Mesothelial cell of epicardium (in vitro differentiated cells): ENCODE measurements at places on chromosomes 3 and 15.

- DNase-seq, result no peak
These were observed 1.8 kb downstream of the ARL8B start for GRCh38 chr3:5123937-5124336.

DNA sequence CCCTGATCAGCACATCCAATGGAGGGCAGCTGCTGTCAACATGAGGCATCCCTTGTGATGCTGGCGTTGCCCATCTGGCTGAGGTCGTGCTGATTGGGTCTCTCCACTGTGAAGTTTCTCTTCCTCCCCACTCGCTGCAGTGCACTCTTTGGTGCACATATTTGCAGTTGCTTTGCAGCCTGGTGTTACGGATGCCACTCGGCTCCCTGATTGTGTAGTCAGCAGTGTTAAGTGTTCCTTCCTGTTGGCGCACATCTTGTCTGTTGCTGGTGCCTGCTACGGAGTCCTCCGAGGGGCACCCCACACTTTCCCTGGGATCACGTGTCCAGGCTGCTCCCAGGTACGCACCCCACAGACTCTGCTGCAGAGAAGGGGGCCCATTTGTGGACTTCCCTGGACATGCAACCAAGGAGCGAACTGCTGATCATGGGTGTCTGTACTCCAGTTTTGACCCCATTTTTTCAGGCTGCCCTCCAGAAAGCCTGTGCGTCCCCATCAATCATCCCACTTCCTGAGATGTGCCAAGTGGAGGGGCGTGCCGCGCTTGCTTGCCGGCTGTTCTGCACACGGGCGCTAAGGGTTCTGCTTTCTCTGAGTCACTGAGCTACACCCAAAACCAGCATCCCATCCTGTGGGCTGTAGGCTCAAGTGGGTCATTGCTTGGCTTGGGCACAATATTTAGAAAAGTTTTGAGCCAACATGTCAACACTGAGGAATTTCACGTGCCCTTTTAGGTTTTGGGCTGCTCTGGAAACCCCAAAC, 98.6 kb downstream of the FBLN2 start:
- no peak for DNase-seq

DNA sequence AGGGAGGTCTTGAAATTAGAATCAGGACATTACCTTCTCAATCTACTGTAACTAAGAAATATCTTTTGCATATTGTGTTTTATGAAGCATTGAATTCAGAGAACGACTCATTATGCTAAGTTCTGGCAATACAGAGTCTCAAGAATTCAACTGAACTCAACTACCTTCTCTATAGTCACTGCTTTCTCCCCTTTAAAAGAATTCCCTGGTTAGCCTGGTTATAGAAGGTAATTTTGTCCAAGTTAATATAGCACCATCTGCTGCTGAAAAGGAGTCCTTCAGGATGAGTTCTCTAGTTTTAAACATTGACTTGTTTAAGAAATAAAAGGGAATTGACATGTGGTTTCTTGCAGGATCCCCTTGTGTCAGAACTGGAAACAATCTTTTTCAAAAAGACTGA, 60.2 kb downstream of the IL16 start:
- no peak for DNase-seq

DNA sequence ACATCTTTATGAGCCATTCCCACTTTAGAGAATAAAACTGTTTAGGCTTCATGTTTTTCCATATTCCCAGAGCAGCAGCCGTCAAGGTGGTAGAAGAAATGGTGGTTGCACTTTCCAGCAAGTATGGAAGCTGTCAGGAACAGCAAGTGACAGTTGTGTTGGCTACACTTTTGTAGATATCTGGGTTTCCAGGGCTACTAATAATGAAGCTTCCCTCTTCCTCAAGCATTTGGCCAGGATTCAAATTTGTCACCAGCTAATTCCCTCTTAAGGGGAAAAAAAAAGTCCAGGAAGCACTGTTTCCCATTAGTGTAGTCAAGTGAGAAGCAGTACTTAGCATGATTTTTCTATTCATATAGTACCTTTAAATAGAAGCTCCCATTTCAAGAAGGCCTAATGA, 252.8 kb downstream of the IGSF11 start:
- DNase-seq, result no peak

DNA sequence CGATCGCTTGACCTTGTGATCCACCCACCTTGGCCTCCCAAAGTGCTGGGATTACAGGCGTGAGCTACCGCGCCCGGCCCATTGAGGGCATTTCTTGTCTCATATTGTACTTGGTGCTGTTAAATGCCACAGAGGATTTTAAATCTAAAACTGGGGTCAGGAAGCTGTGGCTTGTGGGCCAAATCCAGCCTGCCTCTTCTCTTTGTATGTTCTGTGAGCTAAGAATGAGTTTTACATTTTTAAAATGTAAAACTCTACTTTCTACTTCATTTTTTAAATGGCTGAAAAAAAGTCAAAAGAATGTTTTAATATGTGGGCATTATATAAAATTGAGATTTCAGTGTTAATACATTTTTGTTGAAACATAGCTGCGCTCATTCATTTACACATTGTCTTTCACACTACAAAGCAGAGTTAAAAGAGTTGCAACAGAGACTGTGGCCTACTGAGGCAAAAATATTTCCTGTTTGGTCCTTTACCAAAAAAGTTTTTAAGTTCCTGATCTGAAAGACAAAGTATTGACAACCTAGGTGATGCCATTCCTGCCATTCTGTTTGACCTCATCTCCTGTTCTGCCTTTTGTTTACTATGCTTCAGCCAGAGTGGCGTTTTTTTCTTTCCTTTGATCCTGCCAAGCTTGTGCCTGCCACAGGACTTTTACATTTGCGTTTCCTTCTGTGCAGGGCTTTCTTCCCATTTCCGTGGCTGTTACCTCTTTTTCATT, 50.4 kb downstream of the PDCD6IP start:
- DNase-seq, result no peak

DNA sequence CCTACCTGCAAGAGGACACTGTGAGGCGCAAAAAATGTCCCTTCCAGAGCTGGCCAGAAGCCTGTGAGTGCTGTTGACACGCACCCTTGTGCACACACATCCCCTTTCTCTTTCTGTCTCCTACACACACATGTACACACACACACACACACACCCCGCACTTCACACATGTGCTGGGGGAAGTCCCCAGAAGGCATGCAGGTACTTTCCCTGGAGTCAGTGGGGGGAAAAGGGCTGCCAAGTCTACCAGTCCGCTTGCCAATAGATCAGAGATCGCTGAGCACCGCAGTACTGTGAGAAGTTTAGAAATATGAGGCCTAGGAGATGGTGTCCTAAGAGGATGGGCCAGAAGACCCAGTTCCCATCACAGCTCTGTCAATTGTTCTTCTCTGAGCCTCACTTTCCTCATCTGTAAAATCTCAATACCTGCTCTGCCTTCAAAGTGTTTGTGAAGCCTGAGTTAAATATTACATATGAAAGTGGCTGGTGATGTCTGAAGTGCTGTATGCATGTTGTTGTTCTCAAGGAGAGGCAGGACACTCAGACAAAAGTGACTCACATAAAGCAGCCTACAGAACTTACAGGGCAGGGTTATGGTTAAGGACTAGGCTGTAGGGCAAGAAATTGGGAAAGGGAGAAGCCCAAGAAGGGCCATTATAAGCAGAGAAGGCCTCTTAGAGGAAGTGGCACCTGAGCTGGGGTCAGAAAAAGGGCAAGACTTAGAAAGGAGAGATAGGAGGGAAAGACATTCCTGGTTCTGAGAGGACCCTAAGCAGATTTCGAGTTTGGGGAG, 6.8 kb downstream of the IL17RE start:
- no peak for DNase-seq

GRCh38 chr15:67174864-67175573, 79.4 kb downstream of the AAGAB start:
- DNase-seq, result no peak

DNA sequence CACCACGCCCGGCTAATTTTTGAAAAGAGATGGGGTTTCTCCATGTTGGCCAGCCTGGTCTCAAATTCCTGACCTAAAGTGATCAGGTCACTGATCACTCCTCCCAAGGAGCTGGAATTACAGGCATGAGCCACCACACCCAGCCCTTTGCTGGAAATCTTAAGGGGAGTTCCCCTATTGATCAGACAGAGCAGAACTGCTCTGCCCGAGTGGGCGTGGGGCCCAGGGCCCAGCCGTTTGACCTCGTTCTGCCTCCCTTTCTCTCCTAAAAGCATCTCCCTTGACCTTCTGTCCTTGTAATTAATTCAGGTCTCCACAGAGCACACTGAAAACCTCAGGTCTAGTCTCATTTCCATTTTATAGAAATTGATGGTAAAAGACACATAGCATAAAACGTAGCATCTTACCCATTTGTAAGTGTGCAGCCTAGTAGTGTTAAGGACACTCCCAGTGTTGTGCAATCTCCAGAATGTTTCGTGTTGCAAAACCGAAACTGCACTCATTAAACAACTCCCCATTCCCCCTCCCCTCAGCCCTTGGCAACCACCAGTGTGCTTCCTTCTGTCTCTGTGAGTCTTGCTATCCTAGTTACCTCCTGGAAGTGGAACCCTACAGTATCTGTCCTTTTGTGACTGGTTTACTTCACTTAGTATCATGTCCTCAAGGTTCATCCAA, 89.3 kb downstream of the SLCO3A1 start:
- no peak for DNase-seq

DNA sequence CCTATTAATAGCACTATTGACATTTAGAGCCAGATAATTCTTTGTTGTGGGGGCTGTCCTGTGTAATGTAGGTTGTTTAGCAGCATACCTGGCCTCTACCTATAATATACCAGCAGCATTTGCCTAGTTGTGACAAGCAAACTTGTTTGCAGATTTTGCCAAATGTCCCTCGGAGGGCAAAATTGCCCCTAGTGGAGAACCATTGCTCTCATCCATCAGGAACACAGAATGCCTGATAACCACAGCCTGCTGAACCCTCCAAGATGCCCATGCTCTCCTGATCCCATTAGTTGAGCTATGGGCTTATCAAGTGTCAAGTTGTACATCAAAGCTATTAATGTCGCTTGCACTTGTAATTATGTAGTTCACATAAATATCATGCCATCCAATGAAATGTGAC, 15.0 kb upstream of the KBTBD8 start:
- no peak for DNase-seq

- DNase-seq, result no peak
These were observed 111.5 kb downstream of the FBN1 start for GRCh38 chr15:48533982-48534381.

- no peak for DNase-seq
These were observed 65.5 kb downstream of the SSUH2 start for GRCh38 chr3:8579096-8579495.

DNA sequence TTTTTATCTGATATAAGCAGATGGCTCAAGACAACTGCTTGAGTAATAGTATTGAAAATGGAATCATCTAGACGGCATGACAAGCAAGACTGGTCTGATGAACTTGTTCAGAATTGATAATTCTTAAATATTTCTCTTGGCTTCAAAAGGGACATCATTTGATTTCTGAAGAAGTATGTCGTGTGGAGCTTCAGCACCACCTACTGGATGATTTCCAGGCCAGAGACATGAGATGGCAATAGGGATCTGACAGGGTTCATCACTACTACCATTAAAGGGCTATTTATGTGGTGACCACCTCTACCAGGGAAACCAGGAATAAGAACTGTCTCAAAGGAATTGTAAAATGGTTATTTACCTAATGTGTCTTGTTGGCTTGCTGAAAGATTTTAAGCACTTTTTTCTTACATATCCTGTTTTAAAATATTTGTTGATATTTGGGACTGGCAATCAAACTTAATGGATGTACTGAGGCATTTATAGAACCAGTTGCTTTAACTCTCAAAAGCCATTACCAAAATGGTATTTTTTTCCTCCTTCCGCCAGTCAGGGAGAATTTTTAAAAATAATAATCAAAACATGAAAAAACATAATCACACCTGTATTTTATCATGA, 99.5 kb upstream of the FAM98B start:
- peak; percentile 48 for DNase-seq

GRCh38 chr3:72246685-72247084, 461.7 kb upstream of the PROK2 start:
- no peak for DNase-seq

GRCh38 chr15:49041426-49041825, 4.8 kb downstream of the SECISBP2L start:
- no peak for DNase-seq

GRCh38 chr15:28003302-28004037, 95.6 kb downstream of the OCA2 start:
- no peak for DNase-seq

DNA sequence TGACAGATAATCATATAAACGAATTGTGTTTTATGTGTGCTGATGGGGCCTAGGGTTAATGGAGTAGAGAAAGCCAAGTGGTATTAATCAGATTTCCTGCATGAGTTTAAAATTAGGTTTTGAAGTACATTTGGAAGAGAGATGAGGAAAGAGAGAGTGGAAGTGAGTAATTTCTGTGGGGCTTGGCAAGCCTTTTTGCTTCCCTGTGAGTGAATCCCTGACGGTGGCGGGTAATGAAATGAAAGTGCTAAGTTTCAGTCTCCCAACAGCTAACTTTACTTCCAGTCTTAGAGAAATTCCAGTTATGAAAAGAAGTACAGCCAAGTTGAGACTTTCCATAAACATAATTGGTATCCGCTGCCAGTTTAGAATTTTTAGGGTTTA, 139.4 kb downstream of the BBX start:
- no peak for DNase-seq

DNA sequence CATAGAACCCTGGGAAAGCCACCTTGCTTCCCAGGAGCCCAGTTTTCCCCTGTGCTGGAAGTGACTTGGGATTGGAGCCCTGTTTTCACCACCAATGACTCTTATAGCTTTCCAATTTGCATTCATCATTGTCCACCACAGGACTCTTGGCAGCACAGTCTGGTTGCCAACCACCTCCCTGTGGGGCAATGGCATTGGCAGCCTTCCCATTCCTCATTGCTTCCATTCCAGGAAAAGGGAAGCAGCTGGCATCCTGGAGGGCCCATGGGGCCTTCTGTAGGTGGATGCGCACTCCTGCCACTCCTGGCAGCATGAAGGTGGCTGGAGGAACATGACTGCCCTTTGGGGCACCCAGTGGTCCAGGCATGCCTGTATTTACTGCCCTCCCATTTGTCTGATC, 57.7 kb downstream of the FEM1B start:
- no peak for DNase-seq

GRCh38 chr3:169948559-169949448, 17.8 kb upstream of the SEC62 start:
- no peak for DNase-seq

DNA sequence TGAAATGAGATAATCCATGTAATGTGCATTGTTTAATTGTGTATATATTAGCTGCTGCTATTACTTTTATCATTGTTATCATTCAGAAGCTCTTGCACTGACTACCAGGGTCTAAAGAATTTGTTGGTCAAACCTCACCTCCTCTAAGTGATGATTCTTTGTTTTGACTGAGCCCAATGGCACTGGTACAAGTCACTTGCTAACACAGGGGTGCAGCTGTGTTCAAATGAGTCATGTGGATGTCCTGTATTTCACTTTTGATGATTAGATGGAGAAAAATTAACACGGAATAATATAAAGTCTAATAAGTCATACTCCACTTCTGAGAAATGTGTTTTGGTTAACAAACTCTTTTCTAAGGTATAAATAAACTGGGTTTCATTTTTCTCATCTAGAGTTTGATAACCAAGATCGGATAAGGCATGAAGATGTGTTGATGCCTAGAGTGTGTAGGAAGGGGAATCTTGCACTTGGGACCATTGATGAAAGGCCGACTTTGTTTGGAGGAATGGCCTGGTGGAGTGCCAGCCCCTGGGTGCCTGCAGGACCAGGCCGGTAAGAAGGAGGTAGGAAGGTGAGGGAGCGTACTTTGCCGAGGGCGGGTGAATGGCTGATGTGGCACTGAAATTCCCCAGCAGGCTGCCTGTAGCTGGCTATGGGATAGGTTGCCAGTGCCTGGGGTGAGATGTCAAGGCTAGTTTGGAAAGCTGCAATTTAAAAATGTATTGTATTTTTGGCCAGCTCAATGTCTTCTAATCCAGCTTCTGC, 244.7 kb upstream of the ZPLD1 start:
- no peak for DNase-seq
